PC-9 (cell line): ENCODE measurements at places on chromosomes 13 and 19.

GRCh38 chr19:46288896-46289588 is 7.8 kb upstream of the HIF3A start:
- H3K27ac ChIP-seq, result peak overlapping the region; percentile 69
- H3K36me3 ChIP-seq, result no peaks in the 10 kb centered on the region
- peak overlapping the region; percentile 27; the same call in 1 of the 2 replicates for H3K4me3 ChIP-seq
- DNase-seq, result peak; percentile 93
- H3K27me3 ChIP-seq, result peaks cover 11% of the 10 kb centered on the region; the same call in 1 of the 2 replicates
- H3K4me1 ChIP-seq, result peaks cover 12% of the 10 kb centered on the region; the same call in 1 of the 2 replicates

DNA sequence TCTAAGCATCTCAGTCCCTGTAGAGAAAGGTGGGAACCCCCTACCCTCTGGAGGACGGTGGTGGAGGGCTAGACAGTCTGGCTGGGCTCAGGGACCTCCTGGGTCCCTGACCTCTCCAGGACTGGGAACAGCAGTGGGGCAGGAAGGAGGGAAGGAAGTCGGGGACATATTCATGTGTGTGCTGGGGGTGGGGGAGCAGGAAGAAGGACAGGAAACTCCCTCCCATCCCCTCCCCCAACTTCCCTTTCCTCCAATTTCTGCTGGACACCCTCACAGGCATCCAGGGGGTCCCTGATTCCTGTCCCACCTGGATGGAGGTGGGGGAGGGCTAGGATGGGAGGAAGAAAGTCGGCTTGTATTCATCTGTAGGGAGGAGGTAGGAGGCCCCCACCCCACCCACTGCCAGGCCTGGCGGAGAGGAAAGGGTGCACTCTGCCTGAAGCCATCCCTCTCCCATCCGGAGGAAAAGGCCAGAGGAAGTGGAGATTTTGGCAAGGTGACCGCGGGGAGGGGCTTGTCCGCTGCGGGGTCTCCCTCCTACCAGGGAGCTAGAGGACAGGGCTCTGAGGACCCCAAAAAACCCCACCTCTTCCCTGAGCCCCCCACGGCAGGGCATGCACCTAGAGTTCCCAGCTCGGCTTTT is 2.3 kb downstream of the NOVA2 start:
- H3K27me3 ChIP-seq, result peaks cover 93% of the 10 kb centered on the region
- no peak for DNase-seq
- H3K4me3 ChIP-seq, result no peak overlapping the region
- H3K4me1 ChIP-seq, result no peaks in the 10 kb centered on the region
- H3K27ac ChIP-seq, result no peak overlapping the region

DNA sequence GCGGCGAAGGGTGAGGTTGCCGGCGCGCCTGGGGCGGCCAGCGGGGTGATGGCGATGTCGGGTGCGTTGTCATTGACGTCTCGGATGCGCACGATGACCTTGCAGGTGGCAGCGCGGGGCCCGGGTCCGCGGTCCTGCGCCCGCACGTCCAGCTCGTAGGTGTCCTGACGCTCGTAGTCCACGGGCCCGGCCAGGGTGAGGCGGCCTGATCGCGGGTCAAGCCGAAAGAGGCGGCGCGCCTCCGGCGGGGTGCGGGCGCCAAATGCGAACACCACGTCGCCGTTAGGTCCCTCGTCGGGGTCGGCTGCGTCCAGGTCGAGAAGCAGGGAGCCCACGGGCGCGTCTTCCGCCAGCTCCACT is 1.1 kb downstream of the PCDH8 start:
- H3K27me3 ChIP-seq, result peaks cover 15% of the 10 kb centered on the region; the same call in 1 of the 2 replicates
- H3K27ac ChIP-seq, result no peak overlapping the region
- H3K4me3 ChIP-seq, result no peak overlapping the region
- H3K4me1 ChIP-seq, result no peaks in the 10 kb centered on the region

DNA sequence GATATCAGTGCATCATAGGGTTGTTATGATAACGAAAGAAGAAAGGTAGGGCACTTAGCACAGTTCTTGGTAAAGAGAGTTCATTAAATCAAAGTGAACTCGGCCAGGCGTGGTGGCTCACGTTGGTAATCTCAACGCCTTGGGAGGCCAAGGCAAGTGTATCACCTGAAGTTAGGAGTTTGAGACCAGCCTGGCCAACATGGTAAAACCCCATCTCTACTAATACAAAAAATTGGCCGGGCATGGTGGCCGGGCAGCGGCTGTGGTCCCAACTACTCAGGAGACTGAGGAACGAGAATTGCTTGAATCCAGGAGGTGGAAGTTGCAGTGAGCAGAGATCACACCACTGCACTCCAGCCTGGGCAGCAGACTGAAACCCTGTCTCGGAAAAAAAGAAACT is 19.1 kb downstream of the PSPC1 start:
- no peaks in the 10 kb centered on the region for H3K27me3 ChIP-seq
- H3K27ac ChIP-seq, result no peak overlapping the region
- H3K4me1 ChIP-seq, result no peaks in the 10 kb centered on the region
- H3K4me3 ChIP-seq, result no peak overlapping the region

DNA sequence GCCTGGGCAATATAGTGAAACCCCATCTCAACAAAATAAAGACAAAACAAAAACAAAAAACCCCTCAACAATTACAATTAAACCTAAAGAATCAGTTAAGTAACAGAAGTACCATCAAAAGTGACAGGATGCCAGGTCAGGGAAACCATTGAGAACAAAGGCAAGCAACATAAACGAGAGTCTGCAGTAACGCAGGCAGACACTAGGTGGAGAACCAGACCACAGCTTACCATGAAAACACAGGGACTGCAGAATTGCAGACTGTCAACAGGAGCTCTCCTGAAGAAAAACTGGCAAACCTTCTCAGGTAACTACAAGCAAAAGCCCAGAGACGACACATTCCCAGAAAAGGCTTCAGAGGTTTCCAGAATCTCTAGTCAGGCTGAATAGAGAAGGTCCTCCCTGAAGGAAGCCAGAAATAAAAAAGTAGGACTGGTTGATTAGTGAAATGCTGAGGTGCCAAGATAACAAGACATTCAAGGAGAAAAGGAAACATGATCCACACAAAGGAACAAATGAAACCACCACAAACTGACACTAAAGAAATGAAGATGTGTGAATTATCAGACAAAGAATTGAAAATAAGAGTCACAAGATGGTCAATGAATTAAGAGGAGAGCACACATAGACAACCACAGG is 2.2 kb upstream of the ZNF665 start:
- peak; percentile 76 for DNase-seq
- no peak overlapping the region for H3K4me3 ChIP-seq
- peaks cover 8% of the 10 kb centered on the region for H3K4me1 ChIP-seq
- no peaks in the 10 kb centered on the region for H3K27me3 ChIP-seq
- H3K36me3 ChIP-seq, result peaks cover 20% of the 10 kb centered on the region

DNA sequence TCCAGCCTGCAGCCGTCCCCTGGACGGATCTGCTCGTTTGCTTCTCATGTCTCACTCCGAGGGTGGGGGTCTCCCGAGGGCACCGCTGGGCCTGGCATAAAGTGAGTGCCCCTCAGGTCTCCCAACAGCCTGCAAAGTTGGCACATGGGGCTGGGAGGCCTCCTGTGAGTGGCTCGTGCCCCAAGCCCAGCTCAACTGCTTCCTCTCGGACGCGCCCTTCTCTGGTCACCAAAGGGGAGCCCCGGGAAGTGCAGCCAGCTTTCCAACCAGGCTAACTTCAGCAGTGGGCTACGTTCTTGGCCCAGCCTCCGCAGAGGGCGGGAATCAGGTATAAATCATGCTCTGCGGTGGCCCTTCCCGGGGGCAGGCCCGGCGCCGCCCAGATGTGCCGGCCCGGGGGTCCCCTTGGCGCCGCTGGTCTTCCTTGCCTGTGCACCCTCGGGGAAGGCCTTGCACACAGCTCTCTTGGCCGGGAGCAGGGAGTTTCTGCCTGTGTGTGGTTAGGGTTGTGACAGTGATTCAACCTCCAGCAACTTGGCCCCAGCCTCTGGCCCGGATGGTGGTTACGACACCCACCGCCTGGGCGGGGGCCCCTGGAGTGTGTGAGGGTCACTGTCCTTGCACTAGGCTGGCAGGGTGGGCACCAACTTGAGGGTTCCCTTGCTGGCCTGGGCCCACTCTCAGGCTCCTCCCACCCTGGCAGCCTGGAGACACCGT is 20.7 kb downstream of the CEBPG start:
- H3K4me1 ChIP-seq, result peaks cover 6% of the 10 kb centered on the region
- no peak overlapping the region for H3K4me3 ChIP-seq
- H3K27me3 ChIP-seq, result no peaks in the 10 kb centered on the region
- no peak for DNase-seq
- H3K36me3 ChIP-seq, result no peaks in the 10 kb centered on the region
- H3K27ac ChIP-seq, result no peak overlapping the region

DNA sequence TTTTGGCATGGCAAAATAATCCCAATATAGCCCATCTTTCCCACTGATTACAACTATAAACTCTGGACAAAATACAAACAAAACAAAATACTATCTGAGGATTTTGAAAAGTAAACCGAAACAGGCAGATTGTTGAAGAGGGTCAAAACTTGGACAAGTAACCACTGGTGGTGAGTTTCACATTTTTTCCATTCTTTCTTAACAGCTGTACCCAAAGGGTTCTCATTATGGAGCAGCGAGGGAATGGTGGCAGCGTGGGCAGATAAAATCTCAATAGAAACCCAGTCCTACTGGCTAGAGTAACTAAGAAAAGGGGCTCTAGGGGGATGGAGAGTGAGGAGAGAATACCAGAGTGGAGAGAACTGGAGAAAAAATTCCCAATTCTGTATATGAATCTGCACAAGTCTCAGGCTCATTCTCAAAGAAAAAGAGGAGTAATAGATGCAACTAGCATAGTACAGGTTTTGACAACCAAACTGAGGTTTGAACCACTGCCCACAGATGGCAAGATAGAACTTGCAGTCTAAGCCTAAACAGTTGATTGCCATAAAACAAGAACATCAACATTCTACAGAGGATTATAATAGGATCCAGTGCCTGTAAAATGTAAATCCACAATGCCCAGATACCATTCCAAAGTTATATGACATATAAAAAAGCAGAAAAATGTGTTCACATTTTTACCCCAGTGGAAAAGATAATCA is 284.5 kb downstream of the KCNRG start:
- DNase-seq, result no peak
- no peak overlapping the region for H3K27ac ChIP-seq
- no peak overlapping the region for H3K4me3 ChIP-seq
- no peaks in the 10 kb centered on the region for H3K4me1 ChIP-seq
- no peaks in the 10 kb centered on the region for H3K36me3 ChIP-seq
- H3K27me3 ChIP-seq, result no peaks in the 10 kb centered on the region

GRCh38 chr19:2986951-2987524 is 9.7 kb downstream of the TLE6 start:
- H3K27me3 ChIP-seq, result no peaks in the 10 kb centered on the region
- no peak overlapping the region for H3K4me3 ChIP-seq
- no peaks in the 10 kb centered on the region for H3K4me1 ChIP-seq
- no peaks in the 10 kb centered on the region for H3K36me3 ChIP-seq

DNA sequence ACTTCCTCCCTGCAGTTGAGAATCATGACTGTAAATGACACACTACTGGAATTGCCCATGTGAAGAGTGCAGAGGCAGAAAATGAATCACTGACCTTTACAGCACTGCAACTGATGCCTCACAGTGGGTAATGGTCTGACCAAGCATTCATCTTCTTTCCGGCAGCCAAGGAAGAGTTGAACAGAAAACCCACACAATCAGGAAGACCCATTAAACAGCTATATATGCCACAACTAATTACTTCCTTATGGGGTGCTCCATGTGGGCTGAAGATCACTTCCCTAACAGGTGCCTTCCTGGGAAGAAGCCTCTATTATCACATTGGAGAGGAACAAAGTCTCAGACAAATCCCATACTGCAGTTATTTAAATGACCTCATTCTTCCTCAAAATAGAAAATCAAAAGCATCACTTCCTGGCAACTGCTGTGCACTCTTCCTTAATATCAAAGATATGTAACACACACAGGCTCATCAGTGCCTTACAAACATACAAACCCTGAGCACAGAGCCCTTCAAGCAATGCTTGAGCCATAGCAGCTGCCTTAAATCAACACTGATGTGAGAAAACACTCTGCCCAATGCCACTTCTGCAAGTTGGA is 45.8 kb downstream of the RUBCNL start:
- no peaks in the 10 kb centered on the region for H3K36me3 ChIP-seq
- no peaks in the 10 kb centered on the region for H3K4me1 ChIP-seq
- no peak for DNase-seq
- peaks cover 30% of the 10 kb centered on the region for H3K27me3 ChIP-seq
